ENCODE measurements at places on chromosomes 2 and 18. TPM values are rescaled to one million over a fixed set of nuclear protein-coding genes. Genes with fewer than 3 reads are reported as not detected.

DNA sequence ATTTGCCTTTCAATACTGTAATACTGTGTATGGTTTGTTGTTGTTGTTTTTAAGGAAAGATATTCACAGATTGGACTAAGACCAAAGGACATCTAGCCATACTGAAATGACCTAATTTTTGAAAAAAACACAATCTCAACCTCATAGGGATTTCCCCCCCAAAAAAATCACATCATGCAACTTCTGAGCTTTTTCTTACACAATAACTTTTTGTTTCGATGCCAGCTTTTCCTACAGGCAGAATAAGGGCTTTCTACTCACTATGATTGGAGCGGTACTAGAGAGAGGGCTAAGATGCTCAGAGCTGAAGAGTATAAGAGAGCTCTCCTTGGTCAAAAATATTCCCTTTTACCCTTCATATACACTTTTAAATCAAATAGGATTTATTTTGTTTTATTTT lies 32.4 kb upstream of the SLC3A1 start:
- peaks cover 11% of the 10 kb centered on the region for H3K4me1 ChIP-seq
- DNase-seq, result no peak
- no peaks in the 10 kb centered on the region for H3K36me3 ChIP-seq
- H3K27me3 ChIP-seq, result no peaks in the 10 kb centered on the region
- H3K27ac ChIP-seq, result no peak overlapping the region
- no peak overlapping the region for H3K4me3 ChIP-seq

DNA sequence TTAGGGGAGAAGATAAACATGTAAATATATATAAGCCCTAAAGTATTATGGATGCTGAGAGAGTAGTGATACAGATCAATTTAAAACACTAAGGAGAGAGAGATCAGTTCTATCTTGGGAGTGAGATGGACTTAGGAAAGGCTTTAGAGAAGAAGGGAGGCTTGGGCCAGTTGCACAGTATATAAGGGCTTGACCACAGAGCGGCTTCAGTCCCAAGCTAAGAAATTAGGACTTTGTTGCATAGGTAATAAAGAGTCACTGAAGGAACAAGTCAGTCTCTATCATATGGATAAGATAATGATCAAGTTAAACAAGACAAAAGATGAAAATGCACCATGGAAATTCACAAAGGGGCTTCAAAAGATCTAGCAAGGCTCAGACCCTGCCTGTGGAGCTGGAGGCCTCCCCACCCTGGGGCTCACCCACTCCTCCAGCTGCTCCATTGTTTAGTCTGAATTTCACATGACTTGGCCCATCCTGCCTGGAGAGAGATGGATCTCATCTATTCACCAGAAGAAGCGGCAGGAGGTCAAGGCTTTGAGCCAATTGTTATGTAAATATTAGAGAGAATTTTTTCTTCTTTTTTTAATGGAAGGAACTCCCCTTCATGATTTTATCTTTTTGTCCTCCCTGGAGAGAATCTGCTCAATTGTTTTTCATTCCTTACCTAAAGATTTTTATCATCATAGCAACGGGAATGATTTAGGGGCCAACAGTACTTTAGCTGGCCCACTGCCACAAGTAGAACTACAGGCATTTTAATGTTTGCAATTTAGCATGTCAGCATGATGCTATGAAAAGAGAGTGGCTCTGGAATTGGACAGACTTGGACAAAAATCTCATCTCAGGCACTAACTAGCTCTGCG lies 44.0 kb downstream of the GYPC start:
- H3K36me3 ChIP-seq, result peaks cover 18% of the 10 kb centered on the region
- no peaks in the 10 kb centered on the region for H3K4me1 ChIP-seq
- DNase-seq, result no peak

GRCh38 chr2:140154271-140154670 lies 1374.1 kb upstream of the NXPH2 start:
- DNase-seq, result no peak
- no peak overlapping the region for H3K4me3 ChIP-seq
- H3K27ac ChIP-seq, result no peak overlapping the region
- H3K36me3 ChIP-seq, result no peaks in the 10 kb centered on the region
- no peaks in the 10 kb centered on the region for H3K27me3 ChIP-seq
- H3K4me1 ChIP-seq, result no peaks in the 10 kb centered on the region

- H3K27ac ChIP-seq, result no peak overlapping the region
- H3K4me3 ChIP-seq, result no peak overlapping the region
- DNase-seq, result peak; percentile 55
- no peaks in the 10 kb centered on the region for H3K36me3 ChIP-seq
- H3K4me1 ChIP-seq, result peaks cover 94% of the 10 kb centered on the region
These were observed 16.2 kb downstream of the DOCK10 start for GRCh38 chr2:225025917-225026571.

GRCh38 chr18:59871711-59872362 lies 28.0 kb upstream of the PMAIP1 start:
- no peaks in the 10 kb centered on the region for H3K27me3 ChIP-seq
- DNase-seq, result no peak
- no peak overlapping the region for H3K27ac ChIP-seq
- no peak overlapping the region for H3K4me3 ChIP-seq
- no peaks in the 10 kb centered on the region for H3K4me1 ChIP-seq

DNA sequence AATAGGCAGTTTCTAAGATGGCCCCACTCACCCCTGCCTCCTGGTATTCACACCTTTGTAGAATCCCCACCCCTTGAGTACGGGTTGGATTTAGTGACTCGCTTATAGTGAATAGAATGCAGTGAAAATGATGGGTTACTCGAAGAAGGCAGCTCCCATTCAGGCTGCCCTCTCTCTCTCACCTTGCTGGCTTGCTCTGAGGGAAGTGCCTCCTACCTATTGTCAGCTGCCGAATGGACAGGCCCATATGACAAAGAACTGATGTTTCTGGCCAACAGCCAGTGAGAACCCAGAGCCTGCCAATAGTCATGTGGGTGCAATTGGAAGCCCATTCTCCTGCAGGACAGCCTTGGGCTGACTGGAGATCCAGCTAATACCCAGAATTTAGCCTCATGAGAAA lies 22.1 kb upstream of the RNF103 start:
- H3K27ac ChIP-seq, result no peak overlapping the region
- H3K27me3 ChIP-seq, result no peaks in the 10 kb centered on the region
- no peak overlapping the region for H3K4me3 ChIP-seq
- DNase-seq, result no peak

- no peaks in the 10 kb centered on the region for H3K36me3 ChIP-seq
- no peaks in the 10 kb centered on the region for H3K4me1 ChIP-seq
- H3K4me3 ChIP-seq, result no peak overlapping the region
- DNase-seq, result no peak
- no peaks in the 10 kb centered on the region for H3K27me3 ChIP-seq
- no peak overlapping the region for H3K27ac ChIP-seq
These were observed 204.3 kb upstream of the CCDC150 start for GRCh38 chr2:196435189-196435588.

GRCh38 chr2:105756435-105756834 lies 11.7 kb downstream of the NCK2 start:
- H3K4me1 ChIP-seq, result peaks cover 100% of the 10 kb centered on the region
- H3K36me3 ChIP-seq, result peaks cover 5% of the 10 kb centered on the region
- no peak overlapping the region for H3K4me3 ChIP-seq
- peak overlapping the region; percentile 76 for H3K27ac ChIP-seq
- H3K27me3 ChIP-seq, result no peaks in the 10 kb centered on the region

DNA sequence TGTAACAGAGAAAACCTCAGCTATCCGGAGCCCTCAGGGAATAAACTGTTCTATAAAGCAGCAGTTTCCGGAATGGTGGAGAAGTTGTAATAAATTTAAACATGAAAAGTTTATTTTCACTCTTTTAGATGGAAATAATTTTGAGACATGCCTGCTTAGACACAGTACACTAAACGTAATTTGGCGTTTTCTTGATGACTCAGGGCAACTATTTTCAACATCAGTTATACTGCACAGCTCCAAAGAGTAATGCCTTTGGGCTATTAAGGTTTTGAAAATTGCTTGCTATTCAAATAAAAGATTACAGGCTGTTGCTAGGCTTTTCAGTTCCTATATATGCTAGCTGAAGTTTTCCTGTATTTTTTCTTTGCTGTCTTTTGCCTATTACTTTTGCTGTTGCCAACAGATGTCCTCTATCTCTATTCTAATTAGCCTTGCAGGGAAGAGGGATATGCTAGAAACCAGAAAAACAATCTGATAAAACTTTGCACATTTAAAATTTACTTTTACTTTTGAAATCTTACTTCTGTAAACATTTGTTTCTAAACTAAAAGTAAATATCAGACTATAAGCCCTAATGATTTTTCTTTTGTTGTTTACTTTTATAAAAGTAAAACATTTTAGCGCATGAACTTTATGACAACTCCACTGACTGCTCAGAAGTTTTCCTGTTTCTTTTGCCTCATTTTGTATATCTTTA lies 113.4 kb upstream of the WDSUB1 start:
- H3K27me3 ChIP-seq, result no peaks in the 10 kb centered on the region
- no peaks in the 10 kb centered on the region for H3K4me1 ChIP-seq
- H3K27ac ChIP-seq, result no peak overlapping the region
- no peak for DNase-seq

- H3K27me3 ChIP-seq, result no peaks in the 10 kb centered on the region
- no peak for DNase-seq
- H3K27ac ChIP-seq, result no peak overlapping the region
- H3K4me3 ChIP-seq, result no peak overlapping the region
These were observed 655.5 kb downstream of the DCDC2C start for GRCh38 chr2:4358837-4359236.

DNA sequence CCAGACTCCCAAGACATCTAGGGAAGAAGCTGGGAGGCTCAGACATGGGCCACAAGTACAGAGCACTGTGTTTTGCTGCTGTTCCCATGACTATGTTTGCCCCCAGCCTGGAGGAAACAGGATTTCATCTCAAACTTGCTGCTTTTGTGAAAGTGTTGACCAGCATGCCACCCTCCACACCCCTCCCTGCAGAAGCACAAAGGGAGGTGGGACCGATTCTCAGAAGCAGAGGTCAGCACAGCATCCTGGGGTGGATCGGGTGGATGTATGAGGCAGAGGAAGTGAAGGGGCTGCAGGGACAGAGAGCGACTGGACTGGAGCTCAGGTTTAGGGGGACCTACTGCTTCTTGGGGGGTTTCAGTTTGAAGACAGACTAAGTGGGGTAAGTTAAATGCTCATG lies 209.2 kb downstream of the ZNF516 start:
- H3K4me3 ChIP-seq, result no peak overlapping the region
- H3K36me3 ChIP-seq, result no peaks in the 10 kb centered on the region
- no peak for DNase-seq
- no peaks in the 10 kb centered on the region for H3K27me3 ChIP-seq
- no peaks in the 10 kb centered on the region for H3K4me1 ChIP-seq

DNA sequence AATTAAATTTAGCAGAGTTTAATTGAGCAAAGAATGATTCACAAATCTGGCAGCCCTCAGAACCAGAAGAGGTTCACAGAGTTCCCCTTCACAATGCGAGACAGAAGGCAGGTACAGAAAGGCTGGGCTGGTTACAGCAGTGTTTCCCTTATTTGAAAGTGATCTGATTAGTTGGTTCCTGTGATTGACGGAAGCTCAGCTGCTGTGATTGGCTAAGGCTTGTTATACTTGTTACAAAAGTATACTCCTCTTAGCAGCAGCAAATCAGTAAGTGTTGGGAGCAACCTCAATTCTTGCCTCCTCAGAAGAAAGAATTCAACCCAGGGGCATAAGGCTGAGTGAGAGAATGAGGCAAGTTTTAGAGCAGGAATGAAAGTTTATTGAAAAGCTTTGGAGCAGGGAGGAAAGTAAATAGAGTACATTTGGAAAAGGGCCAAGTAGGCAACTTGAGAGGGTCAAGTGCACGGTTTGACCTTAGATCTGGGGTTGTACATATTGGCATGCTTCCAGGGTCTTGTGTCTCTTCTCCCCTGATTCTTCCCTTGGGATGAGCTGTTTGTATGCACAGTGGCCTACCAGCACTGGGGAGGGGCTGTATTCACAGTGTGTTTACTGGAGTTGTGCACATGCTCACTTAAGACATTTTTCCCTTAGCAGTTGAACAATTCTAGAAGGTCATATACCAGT lies 431.8 kb upstream of the RAB12 start:
- no peaks in the 10 kb centered on the region for H3K27me3 ChIP-seq
- no peaks in the 10 kb centered on the region for H3K4me1 ChIP-seq
- DNase-seq, result no peak
- H3K4me3 ChIP-seq, result no peak overlapping the region

- no peaks in the 10 kb centered on the region for H3K27me3 ChIP-seq
- H3K4me3 ChIP-seq, result no peak overlapping the region
- DNase-seq, result peak; percentile 46
- H3K4me1 ChIP-seq, result peaks cover 49% of the 10 kb centered on the region
- no peaks in the 10 kb centered on the region for H3K36me3 ChIP-seq
- peak overlapping the region; percentile 18 for H3K27ac ChIP-seq
These were observed 266.5 kb downstream of the NEDD4L start for GRCh38 chr18:58310517-58310916.

- H3K27me3 ChIP-seq, result no peaks in the 10 kb centered on the region
- H3K4me1 ChIP-seq, result no peaks in the 10 kb centered on the region
- no peak overlapping the region for H3K4me3 ChIP-seq
- no peaks in the 10 kb centered on the region for H3K36me3 ChIP-seq
- H3K27ac ChIP-seq, result no peak overlapping the region
- DNase-seq, result no peak
These were observed 56.8 kb downstream of the SLC4A10 start for GRCh38 chr2:161681046-161681445.

DNA sequence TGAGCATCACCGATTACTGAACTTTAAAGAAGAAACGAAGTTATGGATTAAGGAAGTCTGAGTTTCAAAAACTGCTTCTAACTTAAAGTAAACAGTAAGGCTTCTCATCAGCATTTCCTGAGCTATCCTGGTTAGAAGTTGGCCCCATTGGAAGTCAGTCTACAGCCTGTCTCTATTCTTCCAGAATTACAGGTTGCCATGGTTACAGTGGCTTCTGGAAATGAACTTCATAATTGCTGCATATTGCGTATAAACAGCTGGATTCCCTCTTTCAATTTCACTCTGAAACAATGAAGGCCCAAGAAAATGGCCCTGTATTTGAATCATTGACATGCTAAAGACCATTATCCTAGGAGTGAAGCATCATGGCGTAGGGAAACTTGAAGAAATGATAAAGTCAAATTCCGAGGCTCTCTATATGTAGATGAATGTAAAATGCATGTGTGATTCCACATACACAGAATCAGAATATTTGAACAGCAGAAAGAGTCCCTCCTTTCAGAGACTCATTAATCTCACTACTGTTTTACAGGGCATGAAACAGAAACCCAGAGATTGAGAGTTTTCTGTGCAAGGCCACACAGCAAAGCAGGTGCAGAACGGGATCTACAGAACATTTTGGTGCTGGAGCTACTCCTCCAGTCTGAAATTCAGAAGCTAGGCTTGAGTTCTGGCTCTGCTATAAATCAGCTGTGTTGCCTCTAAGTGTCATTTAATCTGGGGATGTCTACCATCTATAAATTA lies 856.4 kb upstream of the CELF4 start:
- H3K27me3 ChIP-seq, result no peaks in the 10 kb centered on the region
- no peak overlapping the region for H3K27ac ChIP-seq
- H3K36me3 ChIP-seq, result no peaks in the 10 kb centered on the region
- no peak overlapping the region for H3K4me3 ChIP-seq
- no peak for DNase-seq

Gene LIMS2
- 6.0 TPM for polyA plus RNA-seq

Gene C1QL2
- polyA plus RNA-seq, result not detected

Gene ASPRV1
- 1.1 TPM for polyA plus RNA-seq

Gene SPDYA
- polyA plus RNA-seq, result not detected

Gene RTP5
- not detected for polyA plus RNA-seq

Gene CRYGC
- not detected for polyA plus RNA-seq

Gene TNS1
- not detected for polyA plus RNA-seq

Gene HES6
- polyA plus RNA-seq, result 4.9 TPM

Gene CDH2
- polyA plus RNA-seq, result not detected

Gene POTEI
- not detected for polyA plus RNA-seq

Gene CPLX4
- polyA plus RNA-seq, result not detected

Gene MSTN
- polyA plus RNA-seq, result not detected

All from CD4-positive, alpha-beta memory T cell (primary cell).